ENCODE measurements at places on chromosomes 4 and X. TPM values are rescaled to one million over a fixed set of nuclear protein-coding genes. Genes with fewer than 3 reads are reported as not detected.
A peak's percentile ranks its signal among the peaks of the same experiment; 100 is the strongest.

The WDR17 gene
- polyA plus RNA-seq, result 1.8 TPM

The HELT gene
- polyA plus RNA-seq, result not detected

The LPAR4 gene
- 61.6 TPM for polyA plus RNA-seq

The SPANXA2 gene
- not detected for polyA plus RNA-seq

The FATE1 gene
- not detected for polyA plus RNA-seq

The FRG1 gene
- 42.9 TPM for polyA plus RNA-seq

The GATA1 gene
- polyA plus RNA-seq, result 0.37 TPM

The LRP2BP gene
- polyA plus RNA-seq, result 7.8 TPM

The ZAR1 gene
- not detected for polyA plus RNA-seq

The SLC7A11 gene
- polyA plus RNA-seq, result 0.62 TPM

The ZNF630 gene
- polyA plus RNA-seq, result 1.8 TPM

The COPS4 gene
- polyA plus RNA-seq, result 71.8 TPM

The SORCS2 gene
- polyA plus RNA-seq, result not detected

The DCAF12L1 gene
- 2.6 TPM for polyA plus RNA-seq

The DAPP1 gene
- 1.8 TPM for polyA plus RNA-seq

The F9 gene
- not detected for polyA plus RNA-seq

The ADH1C gene
- polyA plus RNA-seq, result not detected

The HTRA3 gene
- polyA plus RNA-seq, result 29.7 TPM

GRCh38 chrX:23861215-23861896 is 46.4 kb downstream of the APOO start:
- no peak for DNase-seq

- no peak for DNase-seq
Observed at GRCh38 chr4:55758570-55758969, 61.0 kb upstream of the EXOC1L start.

DNA sequence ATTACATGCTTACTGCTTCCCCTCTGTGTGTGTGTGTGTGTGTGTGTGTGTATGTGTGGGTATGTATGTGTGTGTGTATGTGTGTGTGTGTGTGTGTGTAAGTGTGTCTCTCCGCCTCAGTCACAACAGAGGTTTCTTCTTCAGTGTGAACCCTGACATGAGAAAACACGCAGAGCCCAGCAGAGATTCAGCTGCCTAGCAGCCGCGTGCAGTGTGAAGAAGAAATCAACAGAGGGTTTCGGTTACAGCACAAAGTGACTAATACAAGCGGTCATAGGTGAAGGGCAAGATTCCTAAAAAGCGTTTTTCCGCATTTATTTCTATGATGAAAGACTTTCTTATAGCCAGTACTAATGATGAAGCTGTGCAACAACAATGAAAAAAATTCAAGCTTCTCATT is 55.3 kb upstream of the ZFP42 start:
- no peak for DNase-seq

- no peak for DNase-seq
Observed at GRCh38 chr4:26867914-26868684, 7.5 kb downstream of the STIM2 start.

DNA sequence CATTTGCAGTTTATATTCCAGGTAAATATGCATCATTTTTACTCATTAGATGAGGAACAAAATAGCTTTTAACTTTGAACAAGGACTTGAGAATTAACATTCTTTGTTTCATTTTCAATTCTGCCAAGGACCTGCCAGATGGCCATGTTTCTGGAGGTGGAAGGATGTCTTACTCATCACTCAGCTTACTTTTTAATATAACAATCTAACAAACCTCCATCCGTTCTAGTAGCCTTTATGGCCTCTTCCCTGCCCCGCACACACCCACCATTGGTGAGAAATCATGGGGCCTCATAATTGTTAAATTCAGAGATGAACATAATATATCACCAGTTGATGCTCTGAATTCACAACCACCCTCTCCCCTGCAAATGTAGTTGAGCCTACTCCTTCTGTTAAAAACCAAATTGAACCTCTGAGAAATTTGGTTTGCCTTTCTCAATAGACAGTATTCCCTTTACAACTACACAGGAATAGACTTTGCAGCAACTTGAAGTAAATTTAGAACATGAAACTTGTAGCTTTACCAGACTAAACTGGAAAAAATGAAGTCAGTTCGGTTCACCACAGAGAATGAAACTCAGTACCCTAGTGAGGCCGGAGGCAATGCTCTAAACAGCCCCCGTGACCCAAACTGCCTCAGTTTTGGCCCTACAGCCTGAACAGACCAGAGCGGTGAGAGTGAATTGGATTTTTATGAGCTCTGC is 50.1 kb upstream of the ACSL4 start:
- no peak for DNase-seq

GRCh38 chrX:46624090-46624786 is 50.7 kb downstream of the CHST7 start:
- DNase-seq, result no peak

DNA sequence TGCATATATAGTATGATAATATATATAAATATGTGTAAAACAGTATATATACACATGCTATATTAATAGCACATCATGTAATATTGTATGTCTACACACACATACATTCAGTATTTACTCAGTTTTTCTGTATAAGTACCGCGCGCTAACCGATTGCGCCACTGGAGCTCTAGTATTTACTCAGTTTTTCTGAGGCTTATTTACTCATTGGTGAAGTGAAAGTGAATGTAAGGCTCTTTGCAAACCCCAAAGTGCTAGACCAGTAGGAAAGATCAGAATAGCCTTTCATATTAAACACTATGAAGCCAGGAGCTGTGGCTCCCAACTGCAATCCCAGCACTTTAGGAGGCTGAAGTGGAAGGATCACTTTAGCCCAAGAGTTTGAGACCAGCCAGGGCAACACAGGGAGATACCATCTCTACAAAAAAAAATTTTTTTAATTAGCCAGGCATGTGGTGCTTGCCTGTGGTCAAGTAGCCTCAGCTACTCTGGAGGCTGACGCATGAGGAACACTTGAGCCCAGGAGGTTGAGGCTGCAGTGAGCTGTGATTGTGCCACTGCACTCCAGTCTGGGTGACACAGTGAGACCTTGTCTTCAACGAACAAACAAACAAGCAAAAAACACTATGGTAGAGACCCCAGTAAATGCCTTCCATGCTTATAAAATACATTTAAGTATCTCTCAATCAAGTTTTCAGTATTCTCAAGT is 125.8 kb downstream of the KIT start:
- no peak for DNase-seq

GRCh38 chr4:133483600-133484246 is 334.6 kb downstream of the PCDH10 start:
- peak; percentile 7 for DNase-seq

DNA sequence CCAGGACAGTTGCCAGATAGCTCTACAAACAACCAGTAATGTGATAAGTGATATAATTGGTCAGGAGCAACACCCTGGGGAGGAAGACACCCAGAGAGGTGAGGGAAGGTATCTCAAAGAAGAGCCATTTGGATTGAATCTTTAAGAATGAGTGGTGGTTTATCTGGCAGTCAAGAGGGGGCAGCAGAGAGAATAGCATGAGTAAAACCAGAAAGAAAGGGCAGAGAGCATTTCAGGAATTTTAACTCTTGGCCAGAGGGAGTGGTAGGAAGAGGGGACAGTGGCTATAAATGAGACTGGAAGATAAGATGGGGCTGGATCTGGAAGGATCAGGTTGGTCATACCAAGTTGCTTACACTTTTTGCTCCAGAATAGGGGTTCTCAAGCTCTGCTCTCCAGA is 5.9 kb upstream of the SEPTIN6 start:
- no peak for DNase-seq

GRCh38 chrX:350534-351323 is 32.1 kb upstream of the GTPBP6 start:
- DNase-seq, result no peak

GRCh38 chr4:140754918-140755773 is 1.0 kb downstream of the TBC1D9 start:
- DNase-seq, result no peak

DNA sequence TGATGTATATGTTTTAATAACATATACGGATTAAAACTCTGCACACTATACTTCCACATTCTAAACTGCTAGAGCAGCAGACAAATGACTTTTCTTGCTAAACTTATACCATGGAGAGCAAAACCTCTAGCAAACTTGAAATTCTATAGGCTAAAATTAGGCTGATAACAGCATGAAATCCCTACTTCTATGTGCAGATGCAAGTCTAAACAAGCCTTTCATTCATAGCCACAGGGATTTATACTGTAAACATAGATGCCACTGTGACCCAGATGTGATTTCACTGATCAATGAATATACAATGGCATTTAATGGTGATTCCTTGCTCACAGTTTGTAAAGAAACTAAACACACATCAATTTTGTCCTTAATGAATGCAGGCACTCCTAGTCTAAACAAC is 151.0 kb downstream of the ANTXR2 start:
- no peak for DNase-seq

- DNase-seq, result no peak
Observed at GRCh38 chr4:171553961-171554360, 259.2 kb upstream of the GALNTL6 start.

DNA sequence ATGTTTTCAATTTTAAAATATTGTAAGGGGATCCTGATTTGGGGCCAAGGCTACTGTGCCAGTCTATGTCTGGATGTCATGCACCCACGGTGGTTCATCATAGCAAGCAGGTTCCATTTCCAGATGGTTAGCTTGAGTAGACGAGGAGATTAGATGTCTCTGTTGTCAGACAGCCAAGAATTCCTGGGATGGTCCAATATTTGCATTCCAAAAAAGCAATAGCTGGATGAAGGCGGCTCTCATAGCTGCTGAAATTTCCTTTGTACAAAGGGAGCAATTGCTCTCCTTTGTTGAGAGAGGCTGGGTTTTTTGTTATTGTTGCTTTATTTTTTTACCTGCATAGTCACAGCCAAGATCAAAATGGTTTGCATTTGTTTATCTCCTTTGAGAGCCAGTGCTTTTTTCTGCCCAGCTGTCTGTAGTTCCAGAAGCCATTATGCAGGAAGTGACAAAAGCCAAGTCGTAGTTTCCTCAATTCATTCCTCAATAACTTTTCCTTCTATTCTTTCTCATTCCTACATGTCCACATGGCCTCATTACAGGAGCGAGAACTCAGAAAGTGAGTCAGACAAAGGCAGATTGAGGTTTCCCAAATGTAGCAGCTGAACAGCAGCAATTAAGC is 107.9 kb downstream of the MMRN1 start:
- DNase-seq, result peak; percentile 6

- DNase-seq, result no peak
Observed at GRCh38 chrX:68989865-68990606, 161.2 kb downstream of the EFNB1 start.

- DNase-seq, result peak; percentile 35
Observed at GRCh38 chr4:150181536-150181935, 103.3 kb downstream of the DCLK2 start.

DNA sequence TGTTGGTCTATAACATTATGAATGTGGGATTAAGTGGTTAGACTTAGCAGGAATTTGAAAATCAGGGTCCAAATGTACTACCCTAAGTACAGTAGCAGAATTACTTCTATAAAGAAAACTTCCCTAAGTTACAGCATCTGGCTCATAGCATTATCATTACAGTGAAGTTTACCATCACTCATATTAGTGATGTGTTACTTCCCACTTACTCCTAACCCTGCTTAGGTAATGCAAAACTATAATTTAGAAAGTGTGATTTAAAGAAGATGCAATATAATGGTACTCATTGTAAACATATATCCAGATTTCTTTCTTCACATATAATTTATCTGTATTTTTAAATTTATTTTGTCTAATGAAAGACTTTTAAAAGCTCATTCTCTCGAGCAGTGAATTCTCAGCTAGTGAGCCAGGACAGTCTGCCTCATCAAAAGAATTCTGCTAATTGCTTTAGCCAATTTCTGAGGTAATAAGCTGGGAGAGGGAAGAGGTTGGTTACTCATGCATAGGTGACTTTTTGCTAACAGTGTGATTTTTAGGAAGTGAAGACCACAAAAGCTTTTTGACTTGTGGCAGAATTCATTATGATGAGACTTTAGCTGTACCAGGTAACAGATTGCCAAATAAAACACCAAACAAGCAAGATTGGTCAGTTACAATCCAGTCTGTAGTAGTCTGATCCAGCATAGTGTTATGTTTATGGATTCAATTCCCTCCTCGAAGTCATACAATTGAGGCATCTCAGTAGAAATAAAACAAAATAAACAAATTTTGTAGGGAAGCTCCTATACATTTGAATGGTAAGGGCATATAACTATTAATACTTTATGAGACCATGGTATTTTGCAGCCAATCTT is 21.0 kb downstream of the PLS3 start:
- DNase-seq, result no peak

GRCh38 chrX:145178268-145178667 is 69.0 kb upstream of the SPANXN1 start:
- DNase-seq, result no peak

DNA sequence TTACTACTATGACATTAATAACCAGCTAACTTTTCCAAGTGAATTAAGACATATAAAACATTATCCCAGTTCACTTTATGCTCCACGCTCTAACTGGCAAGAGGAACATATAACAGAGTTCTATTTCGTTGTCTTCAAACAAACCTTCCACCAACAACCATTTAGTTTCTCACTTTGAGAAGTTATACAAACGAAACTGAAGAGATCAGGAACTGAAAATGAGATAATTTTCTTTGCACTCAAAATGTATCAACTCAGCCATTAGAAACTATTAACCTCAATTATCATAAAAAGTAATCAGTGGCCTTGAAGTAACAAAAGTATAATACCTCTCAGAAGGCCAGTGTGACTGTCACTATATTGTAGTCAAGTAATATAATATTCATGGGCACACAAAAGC is 70.1 kb downstream of the CHM start:
- no peak for DNase-seq

DNA sequence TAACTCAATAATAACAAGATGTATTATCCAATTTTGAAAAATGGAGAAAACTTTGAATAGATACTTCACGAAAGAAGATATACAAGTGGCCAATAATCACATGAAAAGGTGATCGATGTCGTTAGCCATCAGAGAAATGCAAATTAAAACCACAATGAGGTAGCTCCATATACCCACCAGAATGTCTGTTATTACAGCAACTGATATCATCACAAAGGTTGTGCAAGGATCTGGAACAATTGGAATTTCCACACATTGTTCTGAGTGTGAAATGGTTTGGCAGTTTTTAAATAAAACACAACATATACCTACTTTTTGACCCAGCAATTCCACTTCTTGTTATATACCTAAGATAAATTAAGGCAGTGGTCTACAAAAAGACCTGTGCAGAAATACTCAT is 71.7 kb downstream of the IRS4 start:
- no peak for DNase-seq

DNA sequence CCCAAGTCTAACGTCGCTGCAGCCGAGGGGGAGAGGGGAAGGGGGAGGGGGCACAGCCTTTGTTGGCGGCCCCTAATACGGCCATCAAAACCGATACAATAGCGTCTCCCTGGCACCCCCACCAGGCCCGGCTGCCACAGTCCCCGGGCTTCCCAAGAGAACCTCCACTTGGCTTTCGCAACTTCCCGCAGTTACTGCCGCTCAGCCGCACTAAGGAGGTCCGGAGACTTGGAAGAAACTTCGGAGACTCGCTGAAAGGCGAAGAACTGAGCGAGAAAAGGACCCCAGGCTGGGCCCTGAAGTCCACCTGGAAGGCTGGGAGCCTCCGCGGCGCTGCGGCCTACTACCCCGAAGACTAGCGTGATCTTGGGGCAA is 2.8 kb downstream of the NKX6-1 start:
- DNase-seq, result no peak

GRCh38 chr4:73947239-73947985 is 34.4 kb downstream of the PF4 start:
- no peak for DNase-seq

Measured in muscle of arm (tissue), 14 donors.